Kidney (tissue), 22 donors: ENCODE measurements at places on chromosomes 16 and 17. TPM values are rescaled to one million over a fixed set of nuclear protein-coding genes. Genes with fewer than 3 reads are reported as not detected.

The RASL10B gene
- 2.4 TPM for total RNA-seq

DNA sequence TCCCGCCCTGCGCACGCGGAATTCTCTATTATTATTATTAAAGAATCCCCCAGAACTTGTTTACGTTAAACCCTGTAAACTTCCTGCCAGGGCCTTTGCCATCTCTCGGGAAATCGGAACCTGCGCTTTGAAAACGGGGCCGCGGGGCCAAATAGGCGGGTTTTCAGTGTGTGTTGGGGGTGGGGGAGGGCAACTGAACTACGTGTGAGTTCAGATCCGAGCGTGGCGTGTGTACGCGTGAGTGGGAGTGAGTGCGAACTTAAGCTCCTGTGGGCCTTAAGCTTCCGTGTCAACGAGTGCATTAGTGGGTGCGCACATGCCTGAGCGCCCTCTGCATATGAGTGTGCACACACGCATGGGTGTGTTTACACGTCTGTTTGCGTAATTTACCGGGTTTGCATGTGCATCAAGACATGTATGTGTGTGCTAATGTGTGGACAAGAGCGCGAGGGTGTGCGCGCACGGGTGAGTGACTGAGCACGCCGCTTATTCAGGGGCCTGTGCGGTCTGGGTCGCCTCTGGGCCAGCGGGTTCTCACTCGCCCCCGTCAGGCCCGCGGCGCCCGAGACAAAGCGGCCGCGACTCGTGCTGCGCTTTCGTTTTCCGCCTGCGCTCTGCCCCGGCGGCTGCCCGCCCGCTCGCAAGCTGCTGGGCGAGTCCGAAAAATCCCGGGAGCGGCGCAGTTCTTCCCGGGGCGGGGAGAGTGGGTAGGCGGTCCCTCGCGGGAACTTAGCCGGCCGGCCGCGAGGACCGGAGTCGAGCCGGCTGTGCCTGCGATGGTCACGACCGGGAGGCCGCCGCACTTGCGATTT is 1.2 kb upstream of the FOXF1 start:
- peaks cover 60% of the 10 kb centered on the region for H3K27me3 ChIP-seq
- no peaks in the 10 kb centered on the region for H3K36me3 ChIP-seq
- peak overlapping the region; percentile 76 for H3K27ac ChIP-seq
- no peaks in the 10 kb centered on the region for H3K4me1 ChIP-seq
- peak; percentile 66 for DNase-seq
- peak overlapping the region; percentile 48 for H3K4me3 ChIP-seq

The TBC1D3C gene
- total RNA-seq: not detected

DNA sequence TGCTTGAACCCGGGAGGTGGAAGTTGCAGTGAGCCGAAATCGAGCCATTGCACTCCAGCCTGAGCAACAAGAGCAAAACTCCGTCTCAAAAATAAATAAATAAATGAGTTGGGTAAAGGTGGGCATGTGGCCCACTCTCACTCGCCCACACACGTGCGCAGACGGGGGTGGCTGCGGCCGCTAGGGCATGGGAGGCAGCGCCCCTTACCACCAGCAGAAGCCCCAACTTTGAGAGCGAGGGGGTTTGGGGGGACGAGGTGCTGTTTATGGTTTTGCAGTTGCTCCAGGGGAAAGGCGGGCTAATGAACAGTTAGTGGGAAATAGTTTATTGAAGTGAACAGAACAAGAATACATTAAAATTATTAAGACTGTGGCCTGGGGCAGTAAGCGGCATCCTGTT is 14.9 kb upstream of the RBFOX3 start:
- H3K27ac ChIP-seq: no peak overlapping the region
- DNase-seq: no peak
- H3K4me1 ChIP-seq: no peaks in the 10 kb centered on the region
- H3K27me3 ChIP-seq: no peaks in the 10 kb centered on the region
- no peaks in the 10 kb centered on the region for H3K36me3 ChIP-seq

GRCh38 chr16:8644211-8645140 is 23.0 kb downstream of the METTL22 start:
- no peak overlapping the region for H3K4me3 ChIP-seq
- H3K4me1 ChIP-seq: peaks cover 3% of the 10 kb centered on the region
- H3K27ac ChIP-seq: no peak overlapping the region
- H3K27me3 ChIP-seq: no peaks in the 10 kb centered on the region
- H3K36me3 ChIP-seq: peaks cover 54% of the 10 kb centered on the region

- H3K36me3 ChIP-seq: no peaks in the 10 kb centered on the region
- no peaks in the 10 kb centered on the region for H3K27me3 ChIP-seq
- H3K27ac ChIP-seq: no peak overlapping the region
- DNase-seq: no peak
- H3K4me1 ChIP-seq: no peaks in the 10 kb centered on the region
Observed at GRCh38 chr16:10581507-10581906, 1.1 kb upstream of the EMP2 start.

The CCL8 gene
- total RNA-seq: not detected
